ENCODE measurements at places on chromosomes 12 and 14. TPM values are rescaled to one million over a fixed set of nuclear protein-coding genes. Genes with fewer than 3 reads are reported as not detected.

The ACSM4 gene
- total RNA-seq: not detected

The PROX2 gene
- not detected for total RNA-seq

The TRHDE gene
- 40.4 TPM for total RNA-seq

The AMN gene
- under 0.01 TPM for total RNA-seq

The PRKD1 gene
- total RNA-seq: 17.1 TPM
